Pancreas (tissue), 10 donors: ENCODE measurements at places on chromosomes 5 and 9.

- no peak for DNase-seq
Observed at GRCh38 chr5:140152022-140152999, 22.7 kb upstream of the CYSTM1 start.

DNA sequence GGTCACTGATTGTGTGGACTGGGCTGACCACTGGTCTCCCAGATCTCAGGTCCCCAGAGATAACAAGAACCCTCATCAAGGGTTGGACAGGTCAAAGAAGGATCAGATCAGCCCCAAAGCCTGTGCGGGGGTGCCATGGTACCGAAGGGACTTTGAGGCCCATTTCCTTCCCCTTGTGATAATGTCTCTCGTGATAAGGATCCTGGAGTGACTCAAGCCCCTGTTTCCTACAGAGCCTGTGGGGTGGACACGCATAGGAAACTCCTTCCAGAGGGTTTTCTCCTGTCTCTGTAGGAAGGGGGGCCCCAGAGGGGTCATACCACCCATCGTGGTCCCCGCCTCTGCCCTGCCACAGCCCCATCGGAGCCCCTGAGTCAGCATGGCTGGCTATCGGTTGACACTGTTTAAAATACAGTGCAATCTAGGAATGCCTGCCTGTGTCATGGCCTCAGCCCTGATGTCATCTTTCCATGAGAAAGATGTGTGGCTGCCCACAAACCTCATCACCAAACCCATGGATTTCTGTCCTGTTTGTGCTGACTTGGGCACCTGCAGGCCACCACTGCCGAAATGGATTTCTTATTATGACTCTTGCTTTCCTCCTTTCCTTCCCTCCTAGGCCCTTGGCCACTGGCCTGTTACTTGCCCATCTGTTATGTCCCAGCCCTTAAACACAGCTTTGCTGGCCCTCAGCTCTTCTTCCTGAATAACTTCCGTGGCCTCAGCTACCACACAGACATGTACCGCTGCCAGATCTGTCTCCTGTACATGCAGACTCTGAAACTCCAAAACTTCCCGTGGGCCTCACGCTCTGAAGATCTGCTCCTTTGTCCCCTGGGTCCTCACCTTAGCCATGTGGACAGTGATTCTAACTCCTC is 2.9 kb upstream of the CSF2 start:
- DNase-seq = no peak

GRCh38 chr5:151685749-151686673 is 704 bp downstream of the SPARC start:
- DNase-seq = no peak

GRCh38 chr5:172806897-172807672 is 27.0 kb upstream of the ERGIC1 start:
- DNase-seq = peak; percentile 91

DNA sequence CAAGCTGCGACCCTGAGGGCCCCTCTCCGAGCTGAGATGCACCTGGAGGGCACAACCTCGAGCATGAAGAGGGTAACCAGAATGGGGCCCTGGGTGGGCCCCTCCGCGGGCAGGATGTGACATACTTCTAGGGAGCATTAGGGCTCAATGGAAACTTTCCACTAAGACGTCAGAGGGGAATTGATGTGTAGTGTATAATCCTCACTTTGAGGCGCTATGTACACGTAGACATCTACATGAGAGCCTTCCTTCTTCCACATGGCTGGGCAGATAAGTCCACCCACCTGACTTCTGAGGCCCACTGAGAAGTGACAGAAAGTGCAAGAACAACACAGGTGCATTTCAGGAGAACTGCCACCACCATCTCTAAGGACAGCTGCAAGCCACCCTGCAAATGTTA is 61.0 kb downstream of the DAP start:
- DNase-seq = no peak

DNA sequence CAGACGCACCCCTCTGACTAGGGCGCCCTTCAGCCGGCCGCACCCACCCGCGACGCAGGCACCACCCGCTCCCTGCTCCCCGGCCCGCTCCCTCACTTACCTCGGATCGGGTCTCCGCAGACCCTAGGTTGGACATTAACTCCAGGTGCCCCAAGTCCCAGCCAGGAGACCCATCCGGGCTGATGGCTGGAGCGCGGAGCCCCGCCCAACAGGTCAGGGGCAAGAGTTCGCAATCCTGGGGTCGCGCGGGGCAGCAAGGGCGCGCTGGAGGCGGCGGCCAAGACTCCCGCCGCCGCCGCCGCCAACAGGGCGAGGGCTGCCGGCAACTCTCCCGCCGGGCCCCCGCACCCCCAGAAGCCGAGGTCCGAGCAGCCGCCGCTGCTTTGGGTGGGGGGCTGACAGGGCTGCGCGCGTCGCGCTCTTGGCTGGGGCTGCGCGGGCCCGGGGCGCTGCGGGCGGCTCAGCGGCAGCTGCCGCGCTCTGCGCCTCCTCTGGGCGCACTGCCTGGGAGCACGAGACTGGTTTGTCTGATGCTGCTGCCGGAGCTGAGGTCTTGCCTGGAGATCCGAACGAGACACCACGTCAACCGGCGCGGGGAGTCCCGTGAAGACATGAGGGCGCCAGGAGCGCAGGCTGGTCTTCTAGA is at the start of gene GDNF:
Gene GDNF (minus strand): TSS at position 635 of the 646 bp plus-strand sequence. CDS start 5,245 bp downstream, outside the sequence.
- DNase-seq = peak; percentile 65

DNA sequence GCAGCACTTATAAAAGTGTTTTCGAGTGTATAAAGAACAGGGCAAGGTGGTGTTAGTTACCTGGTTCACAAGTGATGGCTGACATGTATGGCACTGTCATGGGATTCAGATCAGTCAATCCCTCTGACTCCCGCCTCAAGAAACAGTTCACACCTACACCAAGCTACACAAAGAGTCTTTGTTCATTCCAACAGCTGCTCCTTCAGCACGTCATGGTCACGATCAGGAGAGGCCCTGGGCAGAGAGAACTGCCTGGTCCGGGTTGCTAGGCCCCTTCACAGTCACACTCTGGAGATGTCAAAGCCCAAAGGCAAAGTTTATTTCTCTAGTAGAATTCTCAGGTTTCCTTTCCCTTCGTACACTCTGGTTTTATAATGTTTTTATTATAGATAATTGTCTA is 426.7 kb downstream of the ZSWIM6 start:
- DNase-seq = no peak

GRCh38 chr5:129748913-129749880 is 1.3 kb downstream of the MINAR2 start:
- DNase-seq = no peak

- no peak for DNase-seq
Observed at GRCh38 chr5:98031926-98032325, 741.5 kb upstream of the RGMB start.

DNA sequence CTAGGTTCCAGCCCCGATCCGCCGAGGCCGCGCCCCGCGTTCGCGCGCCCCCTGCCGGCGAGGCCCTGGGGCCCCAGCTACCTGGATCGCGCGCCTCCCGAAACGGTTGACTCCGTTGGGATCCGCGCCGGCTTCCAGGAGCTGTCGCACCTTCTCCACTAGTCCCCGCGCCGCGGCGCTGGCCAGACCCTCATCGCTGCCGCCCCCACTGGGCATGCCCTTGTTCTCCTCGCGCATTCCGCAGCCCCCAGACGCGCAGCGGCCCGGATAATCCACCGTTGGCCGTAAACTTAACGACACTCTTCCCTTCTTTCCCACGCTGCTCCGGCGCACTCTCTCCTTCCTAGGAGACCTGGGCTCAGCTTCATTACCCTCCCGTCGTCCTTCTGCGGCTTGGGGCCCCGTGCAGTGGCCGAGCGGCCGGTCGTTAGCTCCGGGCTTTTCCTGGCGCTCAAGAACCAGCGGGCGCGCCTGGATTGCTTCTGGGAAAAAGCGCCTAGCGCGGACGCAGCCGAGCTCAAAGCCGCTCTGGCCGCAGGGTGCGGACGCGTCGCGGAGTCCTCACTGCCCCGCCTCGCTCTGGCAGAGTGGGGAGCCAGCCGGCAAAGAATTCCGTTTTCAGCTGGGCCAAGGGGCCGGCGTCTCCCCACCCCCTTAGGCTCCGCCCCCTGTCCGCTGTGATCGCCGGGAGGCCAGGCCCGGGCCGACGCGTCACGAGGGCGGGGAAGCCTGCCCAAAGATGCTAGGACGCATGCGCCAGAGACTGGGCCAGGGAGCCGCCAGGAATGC is at the start of gene CDKN2B:
Gene CDKN2B (minus strand): TSS at position 589 of the 789 bp plus-strand sequence. CDS start 352 bp downstream, at position 237.
- peak; percentile 94 for DNase-seq

GRCh38 chr5:612498-613424 is 621 bp downstream of the CEP72 start:
- peak; percentile 24 for DNase-seq

DNA sequence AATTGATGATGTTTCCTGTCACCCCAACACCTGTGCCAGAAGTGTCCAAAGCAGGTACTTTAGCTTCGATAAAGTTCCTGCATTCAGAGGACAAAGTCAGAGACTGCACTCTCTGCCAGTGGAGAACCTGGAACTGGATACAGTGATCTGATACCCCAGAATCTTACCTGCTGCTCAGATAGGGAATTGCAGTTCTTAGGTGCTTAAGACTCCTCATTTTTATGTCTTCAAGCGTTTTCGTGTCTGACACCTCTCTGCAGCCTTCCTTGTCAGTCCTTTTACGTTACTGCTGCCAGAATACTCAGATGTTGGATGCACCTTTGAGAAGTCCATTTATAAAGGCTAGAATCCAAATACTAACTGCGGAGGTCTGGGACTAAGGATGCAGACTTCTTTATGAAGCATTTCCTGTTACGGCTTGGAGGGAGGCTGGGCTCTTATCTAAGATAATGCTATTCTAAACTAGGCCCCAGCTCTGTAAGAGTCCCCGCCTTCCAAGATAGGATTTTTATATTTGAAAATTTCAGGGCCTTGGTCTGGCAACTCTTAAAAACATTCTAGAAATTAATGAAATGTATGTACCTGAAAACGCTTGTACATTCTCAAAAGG is 1.9 kb downstream of the ISOC1 start:
- no peak for DNase-seq

- no peak for DNase-seq
Observed at GRCh38 chr9:35826071-35826701, 2.3 kb downstream of the FAM221B start.

GRCh38 chr9:129318121-129319075 is 140.3 kb upstream of the IER5L start:
- DNase-seq = no peak

DNA sequence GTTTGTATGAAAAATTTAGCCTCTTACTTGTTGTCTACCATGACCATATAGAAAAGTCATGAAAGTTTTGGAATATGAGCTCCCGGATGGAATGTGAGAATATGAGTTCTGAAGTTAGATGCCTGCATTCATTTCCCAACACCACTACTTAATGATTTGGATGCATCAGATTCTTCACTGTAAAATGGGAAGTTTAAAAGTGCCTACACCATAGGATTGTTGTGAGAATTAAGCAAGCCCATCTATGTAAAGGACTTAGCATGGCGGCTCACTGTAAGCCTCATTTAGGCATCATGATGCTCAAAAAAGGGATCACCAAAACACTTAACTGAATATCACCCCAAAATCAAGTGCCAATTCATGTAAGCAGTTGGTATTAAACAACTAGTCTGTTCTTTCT is 177.3 kb downstream of the RAB3C start:
- no peak for DNase-seq

DNA sequence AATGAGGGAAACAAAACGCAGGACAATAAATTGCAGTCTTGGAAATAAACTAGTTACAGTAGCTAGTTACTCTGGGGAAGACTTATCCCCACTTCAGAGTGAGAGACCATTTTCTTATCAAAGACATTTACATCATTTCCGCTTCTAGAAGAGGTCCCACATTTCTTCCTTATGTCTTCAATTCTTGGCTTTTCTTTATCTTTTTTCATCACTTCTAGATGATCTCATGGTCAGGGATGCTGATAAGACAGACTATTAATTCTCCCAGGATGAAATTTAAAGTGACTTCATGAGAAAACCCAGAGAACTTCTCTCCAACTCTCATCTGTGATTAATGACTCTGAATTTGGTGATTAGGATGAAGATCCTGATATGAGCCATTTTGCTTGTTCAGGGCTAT is 229.1 kb downstream of the MTRR start:
- DNase-seq = no peak

- DNase-seq = no peak
Observed at GRCh38 chr5:36897616-36898015, 21.0 kb downstream of the NIPBL start.

DNA sequence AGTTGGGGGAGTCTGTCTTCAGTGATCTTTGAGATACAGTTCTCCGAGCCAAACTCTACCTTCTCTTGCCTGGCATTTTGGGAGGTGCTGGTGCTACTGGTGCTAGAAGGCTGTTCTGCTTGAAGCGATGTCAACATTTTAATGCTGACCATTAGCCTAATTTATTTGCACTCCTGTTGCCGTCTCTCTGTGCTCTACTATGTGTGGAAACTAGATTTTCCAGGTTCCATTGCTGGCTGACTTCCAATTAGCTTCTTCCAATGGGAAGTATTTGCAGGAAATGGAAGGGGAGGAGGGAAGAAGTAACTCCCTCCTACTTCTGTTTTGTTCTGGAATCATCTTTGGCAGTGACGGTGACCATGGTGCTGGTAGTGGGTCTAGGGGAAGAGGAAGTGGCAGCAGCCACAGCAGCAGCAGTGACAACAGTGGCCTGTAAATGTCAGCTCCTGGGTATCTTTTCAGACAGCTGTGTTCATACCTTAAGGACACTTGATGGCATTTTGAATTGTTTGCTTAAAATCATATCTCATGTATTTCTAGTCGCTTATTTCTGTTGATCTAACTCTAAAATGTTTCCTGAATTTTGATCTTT is 7.9 kb downstream of the TXNDC8 start:
- no peak for DNase-seq

- DNase-seq = no peak
Observed at GRCh38 chr9:79610791-79611614, 39.2 kb downstream of the TLE4 start.

DNA sequence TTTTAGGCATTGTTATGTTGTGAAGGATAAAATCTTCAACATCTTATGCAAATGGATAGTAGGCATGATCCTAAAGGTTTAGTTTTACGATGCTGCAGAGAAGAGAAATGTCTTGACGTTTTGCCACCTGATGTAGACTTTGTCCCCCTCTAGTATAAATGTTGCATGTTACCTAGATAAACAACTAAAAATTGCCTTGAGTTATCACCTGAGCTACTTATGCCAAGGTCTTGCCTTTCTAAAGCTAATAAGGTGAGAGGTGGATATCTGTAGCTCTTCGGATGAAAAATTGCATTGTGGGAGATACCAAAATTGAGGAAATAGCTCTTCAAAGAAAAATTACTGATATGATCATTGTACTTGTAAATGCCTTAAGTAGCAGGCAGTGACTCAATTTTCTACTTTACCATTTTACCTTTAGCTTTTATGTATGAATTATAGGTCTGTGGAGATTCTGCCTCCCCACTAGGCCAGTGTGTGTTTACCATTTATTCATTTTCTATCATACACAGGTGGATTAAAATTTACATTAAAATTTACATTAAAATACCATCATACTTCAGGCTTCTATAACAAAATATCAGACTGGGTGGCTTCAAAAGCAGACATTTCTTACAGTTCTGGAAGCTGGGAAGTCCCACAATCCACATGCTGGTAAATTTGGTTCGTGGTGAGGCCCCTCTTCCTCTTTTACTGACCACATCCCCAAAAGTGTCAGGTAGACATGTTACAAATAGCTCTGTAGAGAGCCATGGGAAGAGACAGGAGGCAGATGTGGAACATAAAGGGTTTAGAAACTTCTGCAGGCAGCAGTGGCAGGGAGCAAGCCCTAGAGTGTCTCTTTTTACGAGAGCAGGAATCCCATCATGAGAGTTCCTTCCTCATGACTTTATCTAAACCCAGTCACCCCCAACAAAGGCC is 100.7 kb upstream of the ERBIN start:
- DNase-seq = no peak

GRCh38 chr5:90119531-90119971 is 290.0 kb downstream of the CETN3 start:
- DNase-seq = no peak
